ENCODE measurements at places on chromosomes 5 and 9.

DNA sequence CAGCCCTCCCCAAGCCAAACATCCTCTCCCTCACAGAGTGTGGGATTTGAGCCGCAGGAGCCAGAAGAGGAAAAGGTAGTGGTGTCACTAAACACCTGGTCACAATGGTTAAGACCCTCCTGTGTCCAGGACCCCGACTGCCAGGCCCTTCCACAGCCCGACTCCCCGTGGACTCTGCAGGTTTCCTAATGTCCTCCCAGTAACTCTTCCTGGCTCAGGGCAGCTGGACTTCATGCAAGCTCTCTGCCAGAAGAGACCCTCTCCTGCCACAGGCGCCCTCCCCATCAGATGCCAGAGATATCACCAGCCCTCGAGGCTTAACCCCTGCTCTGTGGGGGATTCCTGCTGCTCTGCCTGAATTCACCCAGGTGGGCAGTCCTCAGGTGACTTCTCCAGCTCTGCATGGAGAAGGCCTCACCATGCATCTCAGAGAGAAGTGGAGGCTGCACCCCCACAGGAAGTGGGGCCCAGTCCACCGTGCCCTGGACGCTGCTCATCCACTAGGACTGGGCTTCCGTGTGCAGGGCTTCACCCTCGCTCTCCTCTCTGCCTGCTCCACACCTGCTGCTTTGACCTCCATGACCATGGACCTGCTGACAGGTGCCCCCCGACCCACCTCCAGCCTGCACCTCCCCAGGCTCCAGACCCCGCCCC, 111.2 kb downstream of the ADAMTS2 start:
- no peak for DNase-seq

GRCh38 chr9:134554373-134555093, 87.1 kb upstream of the COL5A1 start:
- DNase-seq = no peak

GRCh38 chr5:95526871-95527270, 27.9 kb downstream of the SKIC3 start:
- DNase-seq = no peak

DNA sequence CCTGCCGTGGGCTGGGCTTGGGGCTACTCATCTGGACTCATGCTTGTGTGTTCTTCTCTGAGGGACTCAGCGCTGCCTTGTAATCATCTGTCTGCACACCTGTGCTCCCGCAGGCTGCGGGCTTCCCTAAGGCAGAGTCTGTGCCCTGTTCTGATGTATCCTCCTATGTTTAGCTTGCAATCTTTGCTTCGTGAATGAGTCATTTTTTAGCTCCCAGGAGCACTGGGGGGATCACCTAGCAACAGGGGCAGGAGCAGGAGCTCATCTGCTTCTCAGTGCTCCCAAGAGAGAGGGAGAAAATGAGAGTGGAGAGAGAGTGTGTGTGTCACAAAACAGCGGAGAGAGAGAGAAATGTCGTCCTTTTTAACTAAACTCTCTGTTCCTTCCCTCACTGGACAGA, 202.4 kb upstream of the ZNF618 start:
- no peak for DNase-seq

DNA sequence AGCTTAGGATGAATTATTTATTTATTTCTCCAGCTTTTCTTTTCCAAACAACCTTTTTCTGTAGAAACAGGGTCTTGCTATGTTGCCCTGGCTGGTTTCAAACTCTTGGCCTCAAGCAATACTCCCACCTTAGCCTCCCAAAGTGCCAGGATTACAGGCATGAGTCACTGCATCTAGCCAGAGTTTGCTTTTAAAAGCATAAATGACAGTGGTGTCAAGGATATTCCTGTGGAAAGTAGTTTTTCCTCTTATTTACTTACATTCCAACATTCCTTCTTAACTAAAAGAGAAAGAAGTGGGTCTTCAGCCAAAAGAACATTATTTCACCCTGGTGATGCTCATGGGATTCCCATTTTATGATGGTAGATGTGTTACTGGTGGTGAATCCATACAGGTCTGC, 62.4 kb downstream of the GRIA1 start:
- no peak for DNase-seq

- no peak for DNase-seq
Observed at GRCh38 chr5:176770431-176770830, 39.9 kb upstream of the UNC5A start.

GRCh38 chr5:148452499-148453193, 68.9 kb downstream of the FBXO38 start:
- DNase-seq = no peak

- no peak for DNase-seq
Observed at GRCh38 chr9:114805670-114806525, at the start of gene TNFSF15. Gene TNFSF15, minus strand, starts transcription at chr9:114806039. Its CDS starts 27 bp downstream, at chr9:114806012.

DNA sequence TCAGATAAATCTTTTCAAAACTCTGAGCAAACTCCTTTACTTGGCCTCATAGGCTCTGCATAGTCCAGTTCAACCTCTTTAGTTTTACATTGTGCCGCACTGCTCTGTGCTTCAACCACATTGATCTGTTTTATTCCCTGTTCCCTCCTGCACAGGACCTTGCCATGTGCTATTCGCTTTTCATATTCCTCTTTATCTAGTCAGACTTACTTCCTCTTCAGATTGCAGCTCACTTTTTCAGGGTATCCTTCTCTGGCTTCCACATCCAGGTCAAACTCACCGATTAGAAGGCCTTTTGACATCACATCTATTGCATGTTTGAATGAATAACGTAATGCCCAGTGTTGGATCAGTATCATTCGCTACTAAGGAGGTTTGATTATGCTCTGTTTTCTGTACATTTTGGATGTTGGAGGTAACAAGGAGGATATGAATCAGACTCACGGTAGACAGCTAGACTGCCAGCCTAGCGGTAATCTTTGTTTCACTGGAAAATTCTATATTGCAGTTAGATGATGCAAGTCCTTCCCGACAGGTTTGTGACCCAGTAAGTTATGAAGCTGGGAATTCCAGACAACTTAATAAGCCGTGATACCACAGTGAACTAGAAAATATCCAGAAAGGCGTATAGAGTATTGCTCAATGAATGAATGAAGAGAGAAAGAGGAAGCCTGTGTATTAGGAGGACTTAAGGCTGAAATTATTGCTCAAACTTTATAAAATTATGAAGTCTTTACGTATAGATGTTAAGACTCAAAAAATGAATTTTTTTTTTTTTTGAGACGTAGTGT, 65.7 kb downstream of the IQGAP2 start:
- DNase-seq = no peak

GRCh38 chr9:33129886-33130881, 37.0 kb downstream of the B4GALT1 start:
- DNase-seq = no peak

DNA sequence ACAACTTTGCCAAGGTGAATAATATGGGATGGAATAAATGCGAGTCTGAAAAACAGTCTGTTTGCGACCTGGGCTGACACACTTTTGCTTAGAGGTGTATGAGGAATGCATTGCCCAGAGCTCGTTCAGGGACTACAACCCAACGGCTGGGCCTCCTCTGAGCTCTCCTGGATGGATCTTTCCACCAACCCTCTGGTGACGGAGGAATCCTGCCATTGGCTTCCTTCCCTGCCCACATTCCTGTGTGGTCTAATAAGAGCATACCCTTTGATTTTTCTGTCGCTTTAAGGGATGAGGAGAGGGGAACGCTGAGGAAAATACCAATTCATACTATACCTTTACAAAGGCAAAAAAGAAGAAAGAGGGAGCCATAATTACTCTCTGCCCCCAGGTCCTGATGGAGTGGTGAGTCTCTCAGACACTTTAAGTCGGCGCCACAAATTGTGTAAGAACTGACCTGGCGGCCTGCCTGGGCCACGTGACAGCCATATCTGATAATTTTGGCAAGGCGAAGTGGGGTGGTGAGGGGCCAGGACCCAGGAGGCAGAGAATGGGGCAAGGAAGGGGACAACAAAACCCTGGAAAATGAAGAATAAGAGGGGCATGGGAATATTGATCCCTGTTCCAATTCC, 265.2 kb upstream of the MSX2 start:
- no peak for DNase-seq

GRCh38 chr9:86252870-86253269, 6.6 kb downstream of the C9orf153 start:
- DNase-seq = no peak

DNA sequence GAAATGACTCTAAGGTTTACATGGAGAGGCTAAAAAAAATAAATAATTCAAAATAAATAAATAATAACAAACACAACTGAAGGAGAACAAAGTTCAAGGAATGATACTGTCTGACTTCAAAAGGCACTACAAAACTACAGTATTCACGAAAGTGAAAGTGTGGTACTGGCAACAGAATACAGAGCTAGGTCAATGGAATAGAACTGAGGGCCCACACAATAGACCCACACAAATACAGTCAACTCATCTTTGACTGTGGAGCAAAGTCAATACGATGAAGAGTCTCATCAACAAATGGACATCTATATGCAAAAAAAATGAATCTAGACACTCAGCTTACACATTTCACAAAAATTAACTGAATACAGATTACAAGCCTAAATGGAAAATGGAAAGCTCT, 75.3 kb downstream of the FBXW11 start:
- DNase-seq = peak; percentile 3

All from SK-MEL-5 (cell line).